ENCODE measurements at places on chromosomes 13 and 19.

DNA sequence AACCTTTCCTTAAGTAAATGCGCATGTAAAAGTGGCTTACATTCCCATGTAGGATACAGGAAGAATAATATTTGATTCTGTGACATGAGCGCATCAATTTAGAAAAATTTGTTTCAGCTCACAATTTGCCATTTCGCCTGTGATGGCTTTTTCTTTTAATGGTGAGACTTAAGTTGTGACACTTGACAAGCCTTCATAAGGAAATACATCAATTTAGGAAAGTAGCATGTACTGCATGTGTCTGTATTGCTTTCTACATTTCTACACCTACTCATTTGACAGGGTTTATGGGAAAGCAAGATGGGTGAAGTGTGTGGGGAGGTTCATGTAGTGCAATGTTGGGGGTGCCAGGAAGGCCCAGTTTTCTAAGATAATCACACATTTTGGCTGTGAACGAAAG lies 12.1 kb upstream of the SCEL start:
- no peak for DNase-seq

GRCh38 chr13:111976474-111977178 lies 90.3 kb upstream of the SOX1 start:
- DNase-seq = no peak

GRCh38 chr13:105565136-105565727 lies 970.2 kb downstream of the EFNB2 start:
- DNase-seq = no peak

GRCh38 chr19:14746886-14747285 lies 31.5 kb downstream of the ADGRE2 start:
- no peak for DNase-seq

DNA sequence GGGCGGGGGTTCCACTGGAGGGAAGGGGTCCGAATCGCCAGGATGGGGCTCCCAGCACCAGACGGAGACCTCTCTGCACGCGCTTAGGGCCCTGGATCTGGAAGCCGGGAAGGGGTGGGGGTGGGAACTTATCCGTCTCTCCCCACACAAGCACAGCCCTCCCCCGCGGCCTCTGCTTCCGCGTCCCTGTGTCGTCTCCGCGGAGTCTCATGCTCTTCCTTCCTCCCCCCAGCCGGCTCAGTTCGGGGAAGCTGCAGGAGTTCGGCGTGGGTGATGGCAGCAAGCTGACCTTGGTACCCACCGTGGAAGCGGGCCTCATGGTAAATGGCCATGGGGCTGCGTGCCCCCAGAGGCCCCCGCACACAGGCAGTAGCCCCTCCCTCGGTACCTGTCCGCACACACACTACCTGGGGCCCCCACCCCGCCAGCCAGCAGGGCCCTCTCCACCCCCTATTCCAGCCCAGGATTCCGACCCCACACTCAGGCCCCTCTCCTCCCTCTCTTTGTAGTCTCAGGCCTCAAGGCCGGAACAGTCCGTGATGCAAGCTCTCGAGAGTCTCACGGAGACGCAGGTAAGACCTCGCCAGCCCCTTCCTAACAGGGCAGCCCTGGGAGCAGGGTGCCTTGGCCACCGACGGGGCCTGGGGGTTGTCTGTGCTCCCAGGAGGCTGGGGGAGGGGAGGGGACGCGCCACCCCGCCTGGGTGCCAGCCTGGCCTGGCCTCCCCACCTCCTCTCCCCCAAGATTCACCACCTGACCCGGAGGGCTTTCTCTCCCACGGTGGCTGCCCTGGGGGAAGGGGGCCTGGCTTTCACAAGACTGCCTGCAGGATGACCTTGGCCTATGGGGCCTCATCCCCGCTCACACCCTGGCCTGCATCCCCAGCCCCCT lies 3.2 kb downstream of the MIDN start:
- peak; percentile 94 for DNase-seq

DNA sequence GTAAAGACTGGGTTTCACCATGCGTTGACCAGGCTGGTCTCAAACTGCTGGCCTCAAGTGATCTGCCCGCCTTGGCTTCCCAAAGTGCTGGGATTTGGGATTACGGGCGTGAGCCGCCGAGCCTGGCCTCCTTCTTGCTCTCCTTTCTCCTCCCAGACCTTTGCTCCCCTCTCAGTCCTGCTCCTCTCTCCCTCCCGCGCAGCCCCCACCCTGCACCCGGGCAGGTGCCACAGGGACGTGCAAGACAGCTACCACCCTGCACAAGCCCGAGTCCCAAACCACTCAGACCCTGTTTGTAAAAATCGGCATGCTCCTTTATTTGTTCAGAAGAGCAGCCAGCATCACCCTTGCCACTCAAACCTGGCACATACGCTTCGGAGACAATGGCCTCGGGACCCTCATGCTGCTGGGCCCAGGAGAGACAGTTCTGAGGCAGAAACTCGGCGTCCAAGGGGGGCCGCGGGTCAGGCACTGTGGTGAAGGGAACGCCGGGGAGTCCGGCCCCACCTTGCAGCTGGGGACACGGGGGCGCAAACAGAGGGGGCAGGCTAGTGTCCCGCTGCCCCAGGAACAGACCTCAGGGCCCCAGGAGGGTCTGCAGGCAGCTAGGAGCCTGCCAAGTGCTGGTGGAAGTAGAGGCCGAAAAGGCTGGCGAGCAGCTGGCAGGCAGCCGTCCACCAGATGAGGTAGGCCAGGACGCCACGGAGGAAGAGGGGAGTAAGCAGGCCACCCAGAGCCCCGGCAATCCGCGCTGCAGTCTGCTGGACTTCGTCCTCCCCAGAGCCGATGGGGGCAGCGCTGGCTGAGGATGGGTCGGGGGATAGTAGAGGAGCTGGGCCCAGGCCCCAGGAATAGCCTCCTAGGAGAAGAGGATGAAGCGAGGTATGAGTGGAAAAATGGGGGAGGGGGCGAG lies 18.7 kb downstream of the TMEM161A start:
- no peak for DNase-seq

DNA sequence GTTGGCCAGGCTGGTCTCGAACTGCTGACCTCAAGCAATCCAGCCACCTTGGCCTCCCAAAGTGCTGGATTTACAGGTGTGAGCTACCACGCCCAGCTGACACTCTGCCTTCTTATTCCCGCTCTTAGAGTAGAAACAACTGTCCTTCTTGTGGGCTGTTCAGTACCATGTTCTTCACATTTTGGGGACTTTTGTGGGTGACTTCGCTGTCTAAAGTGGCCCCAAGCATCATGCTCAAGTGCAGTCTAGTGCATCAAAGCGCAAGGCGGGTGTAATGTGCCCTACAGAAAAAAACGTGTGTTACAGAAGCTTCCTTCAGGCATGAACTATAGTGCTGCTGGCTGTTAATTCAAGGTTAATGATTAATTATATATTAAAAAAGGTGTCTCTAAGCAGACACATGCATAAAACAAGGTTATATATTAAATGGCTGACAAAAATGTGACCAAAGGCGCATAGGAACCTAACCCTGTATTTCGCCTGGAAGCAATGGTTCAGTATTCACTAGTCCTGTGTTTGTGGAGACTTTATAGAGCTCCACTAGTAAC lies 38.3 kb downstream of the ABCC4 start:
- DNase-seq = no peak

DNA sequence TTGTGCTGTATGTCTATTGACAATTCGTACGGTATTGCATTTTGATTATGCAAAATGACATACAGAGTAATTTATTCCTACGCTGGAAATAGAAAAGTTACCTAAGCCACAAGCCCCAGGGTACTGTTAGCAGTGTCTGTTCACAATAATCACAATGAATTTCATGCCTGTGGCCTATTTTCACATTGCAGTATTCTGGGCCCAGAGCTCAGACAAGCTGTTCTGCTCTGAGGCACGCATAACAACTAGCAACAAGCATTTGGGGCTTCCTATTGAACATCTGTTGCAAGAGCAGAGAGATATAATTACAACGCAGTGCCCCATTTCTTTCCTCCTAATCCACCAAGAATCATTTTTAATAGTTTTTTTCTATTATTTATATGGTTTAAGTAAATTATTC lies 158.9 kb upstream of the SGCG start:
- no peak for DNase-seq

- DNase-seq = no peak
Measured at GRCh38 chr13:113403255-113404104, 39.5 kb upstream of the GRTP1 start.

GRCh38 chr19:11164879-11165406 lies 9.4 kb upstream of the SPC24 start:
- no peak for DNase-seq

DNA sequence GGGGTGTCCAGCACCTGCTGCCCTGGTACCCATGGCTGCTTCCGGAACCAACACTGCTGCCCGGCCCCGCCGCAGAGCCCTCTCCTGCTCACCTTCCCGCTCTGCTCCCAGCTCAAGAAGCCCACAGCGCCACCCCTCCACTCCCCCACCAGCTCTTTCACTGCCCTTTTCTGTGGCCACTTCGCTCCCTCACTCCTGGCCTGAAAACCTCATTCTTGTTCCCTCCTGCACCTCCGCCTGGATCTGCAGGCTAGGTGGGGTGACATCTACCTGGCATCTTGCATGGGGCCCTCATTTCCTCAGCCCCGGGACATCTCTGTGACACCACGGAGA lies 6.4 kb downstream of the ZNF787 start:
- no peak for DNase-seq

- DNase-seq = peak; percentile 81
Measured at GRCh38 chr19:18017275-18018083, 9.5 kb downstream of the ARRDC2 start.

GRCh38 chr19:35013041-35013819 lies 13.1 kb downstream of the GRAMD1A start:
- DNase-seq = peak; percentile 67

- DNase-seq = no peak
Measured at GRCh38 chr13:103087275-103087674, 21.1 kb upstream of the SLC10A2 start.

DNA sequence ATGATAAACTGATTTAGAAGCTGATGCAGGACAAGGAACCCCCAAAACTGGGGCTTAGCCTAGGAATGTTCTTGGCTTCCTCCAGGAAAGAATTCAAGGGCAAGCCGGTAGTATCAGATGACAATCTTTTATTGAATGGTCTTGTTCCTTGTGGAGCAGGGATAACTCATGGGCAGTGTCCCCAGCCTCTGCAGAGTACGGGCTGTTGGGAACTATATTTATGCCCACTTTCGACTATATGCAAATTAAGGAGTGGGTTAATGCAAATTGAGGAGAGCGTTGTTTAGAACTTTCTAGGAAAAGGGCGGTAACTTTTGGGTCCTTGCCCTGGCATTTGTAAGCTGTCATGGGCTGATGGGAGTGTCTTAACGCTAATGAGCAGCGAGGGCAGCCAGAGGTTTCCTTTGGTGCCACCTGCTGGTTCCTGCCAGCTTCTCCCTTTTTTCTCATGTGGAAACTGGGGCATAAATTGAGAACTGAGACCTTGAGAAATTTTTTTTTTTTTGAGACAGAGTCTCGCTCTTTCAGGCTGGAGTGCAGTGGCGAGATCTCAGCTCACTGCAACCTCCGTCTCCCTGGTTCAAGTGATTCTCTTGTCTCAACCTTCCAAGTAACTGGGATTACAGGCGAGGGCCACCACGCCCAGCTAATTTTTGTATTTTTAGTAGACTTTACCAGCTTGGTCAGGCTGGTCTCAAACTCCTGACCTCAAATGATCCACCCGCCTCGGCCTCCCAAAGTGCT lies 79.4 kb upstream of the ABCC4 start:
- DNase-seq = peak; percentile 87

GRCh38 chr13:112330479-112331381 lies 45.4 kb upstream of the SPACA7 start:
- no peak for DNase-seq

DNA sequence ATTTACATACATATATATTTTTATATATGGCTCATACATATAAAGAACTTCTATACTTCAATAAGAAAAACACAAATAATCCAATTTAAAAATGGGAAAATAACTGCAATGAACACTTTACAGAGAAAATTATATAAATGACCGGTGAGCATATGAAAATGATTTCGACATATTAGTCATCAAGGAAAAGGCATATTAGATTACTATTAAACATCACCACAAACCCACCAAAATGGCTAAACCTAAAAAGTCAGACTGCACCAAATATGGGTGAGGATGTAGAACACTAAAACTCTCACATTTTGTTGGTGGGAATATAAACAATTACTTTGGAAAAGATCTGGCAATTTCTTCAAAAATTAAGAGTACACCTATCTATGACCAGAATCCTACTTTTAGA lies 316.2 kb downstream of the ENOX1 start:
- DNase-seq = no peak

DNA sequence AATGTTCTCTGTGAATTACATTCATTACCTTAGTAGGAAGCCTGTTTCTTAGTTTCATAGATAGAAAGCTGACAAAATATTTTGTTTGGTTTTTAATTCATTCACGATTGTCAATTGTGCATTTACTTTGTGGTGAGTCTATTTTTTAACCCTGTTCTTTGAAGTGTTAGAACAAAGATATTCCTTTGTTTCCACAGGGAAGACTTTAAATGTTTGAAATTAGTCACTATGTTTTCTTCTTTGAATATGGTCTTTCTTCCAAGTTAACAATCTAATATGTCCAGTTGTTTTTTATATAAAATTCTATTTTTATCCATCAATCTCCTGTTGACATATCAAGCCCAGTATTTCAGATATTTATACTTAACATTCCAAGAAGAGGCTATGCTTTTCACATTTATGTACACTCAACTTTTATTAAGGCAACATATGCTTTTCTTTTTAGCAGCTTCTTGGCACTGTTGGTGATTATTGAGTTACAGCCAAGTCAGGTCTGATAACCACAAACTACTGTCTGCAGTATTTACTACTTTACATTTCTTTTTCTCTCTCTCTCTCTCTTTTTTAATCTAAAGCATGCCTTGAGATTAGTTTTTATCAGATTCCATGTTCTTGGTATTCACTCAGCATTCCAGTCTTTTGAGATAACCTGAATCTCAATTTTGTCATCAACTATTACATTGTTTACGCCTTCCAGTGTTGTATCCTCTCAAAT lies 812.8 kb upstream of the SLC10A2 start:
- no peak for DNase-seq

- DNase-seq = no peak
Measured at GRCh38 chr19:23587546-23587945, 99.5 kb downstream of the ZNF675 start.

- DNase-seq = no peak
Measured at GRCh38 chr13:41621716-41622431, 164.5 kb downstream of the RGCC start.

GRCh38 chr19:18672606-18673337 lies 10.7 kb upstream of the CRTC1 start:
- no peak for DNase-seq

GRCh38 chr13:71626421-71627117 lies 240.4 kb downstream of the DACH1 start:
- DNase-seq = no peak

All from inflammatory macrophage treated with lipopolysaccharide for 4 hours (primary cell).